Muscle of leg (tissue), 16 donors: ENCODE measurements at places on chromosomes 6 and 20. TPM values are rescaled to one million over a fixed set of nuclear protein-coding genes. Genes with fewer than 3 reads are reported as not detected.

Gene GRM1
- polyA plus RNA-seq: 0.12 TPM

Gene PRSS16
- polyA plus RNA-seq: 0.39 TPM

GRCh38 chr6:165060720-165061119 lies 248.7 kb downstream of the C6orf118 start:
- H3K36me3 ChIP-seq: no peaks in the 10 kb centered on the region
- no peaks in the 10 kb centered on the region for H3K4me1 ChIP-seq
- no peak overlapping the region for H3K4me3 ChIP-seq
- no peak overlapping the region for H3K27ac ChIP-seq
- no peaks in the 10 kb centered on the region for H3K27me3 ChIP-seq
- no peak for DNase-seq

Gene CD93
- polyA plus RNA-seq: 56.3 TPM

DNA sequence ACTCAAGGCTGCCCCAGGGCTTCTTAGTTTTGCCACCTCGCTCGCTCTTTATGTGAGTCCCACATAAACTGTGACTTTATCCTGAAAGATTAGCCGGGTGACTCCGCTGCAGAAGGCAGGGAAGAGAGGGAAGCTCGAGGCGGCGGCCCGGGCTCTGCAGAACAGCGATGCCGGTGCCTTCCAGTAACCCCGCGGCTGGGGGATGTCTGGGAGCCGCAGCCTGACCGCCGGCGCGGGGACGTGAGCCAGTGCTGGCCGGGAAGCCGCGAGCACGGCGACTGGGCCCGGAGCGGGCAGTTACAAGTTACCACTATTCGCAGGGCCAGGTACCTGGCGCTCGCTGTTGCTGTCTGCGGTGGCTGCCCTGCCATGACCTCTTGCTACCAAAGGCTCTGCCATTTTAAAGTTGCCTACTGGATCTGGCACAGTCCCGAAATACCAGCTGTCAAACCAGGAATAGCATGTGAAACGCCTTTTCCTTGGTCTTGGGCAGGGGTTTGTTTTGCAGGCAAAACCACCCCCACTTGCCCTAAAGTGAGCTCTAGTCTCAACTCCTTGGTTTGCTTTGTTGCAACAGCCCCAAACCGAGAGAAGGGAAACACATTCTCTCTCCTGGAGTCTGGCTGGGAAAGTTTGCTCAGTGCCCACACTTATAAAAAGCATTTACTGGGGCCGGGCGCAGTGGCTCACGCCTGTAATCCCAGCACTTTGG lies 124.0 kb upstream of the SLC2A12 start:
- DNase-seq: peak; percentile 51
- peaks cover 4% of the 10 kb centered on the region for H3K27me3 ChIP-seq
- peak overlapping the region; percentile 94 for H3K27ac ChIP-seq
- H3K4me3 ChIP-seq: peak overlapping the region; percentile 66

Gene OVOL2
- polyA plus RNA-seq: not detected

Gene KHDC1
- 6.0 TPM for polyA plus RNA-seq

GRCh38 chr6:122673343-122673961 lies 63.2 kb downstream of the PKIB start:
- no peaks in the 10 kb centered on the region for H3K27me3 ChIP-seq
- H3K27ac ChIP-seq: no peak overlapping the region
- peak; percentile 5 for DNase-seq
- no peaks in the 10 kb centered on the region for H3K4me1 ChIP-seq
- no peaks in the 10 kb centered on the region for H3K36me3 ChIP-seq
